ENCODE measurements at places on chromosomes 7 and 10. TPM values are rescaled to one million over a fixed set of nuclear protein-coding genes. Genes with fewer than 3 reads are reported as not detected.

DNA sequence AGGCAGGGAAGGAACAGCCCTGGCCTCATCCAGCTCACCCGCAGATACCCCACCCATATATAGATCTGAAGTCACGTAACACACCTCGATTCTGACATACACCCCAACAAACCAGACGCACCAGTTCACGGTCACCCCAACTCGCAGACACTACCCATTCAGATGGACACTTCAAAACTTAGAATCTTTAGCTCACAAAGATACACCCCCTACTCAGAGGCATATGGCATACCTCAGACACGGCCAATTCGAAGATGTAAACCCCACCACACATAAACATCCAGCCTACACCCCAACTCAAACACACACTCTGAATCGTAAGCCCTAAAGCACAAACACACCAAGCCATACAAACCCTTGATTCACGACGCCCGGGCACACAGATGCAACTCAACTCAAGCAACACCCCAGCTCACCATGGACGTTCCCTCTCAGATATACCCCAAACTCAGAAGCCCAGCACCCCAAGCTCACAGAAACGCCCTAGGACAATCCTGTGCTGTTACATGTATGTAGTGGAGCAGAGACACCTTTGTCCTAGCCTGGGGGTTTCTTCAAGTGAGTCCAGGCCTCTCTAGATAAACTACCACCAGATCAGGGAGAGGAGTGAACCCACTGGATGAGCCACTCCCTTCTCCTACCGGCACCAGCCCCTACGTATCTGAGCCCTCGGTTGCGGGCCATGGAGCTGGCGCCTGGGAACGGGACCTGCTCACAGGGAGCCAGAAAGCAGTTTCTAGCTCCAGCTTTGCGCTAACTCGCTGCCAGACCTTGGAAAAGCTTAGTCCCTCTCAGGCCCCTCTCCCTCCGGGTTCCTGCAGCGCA, 8.8 kb downstream of the PSD start:
- DNase-seq, result no peak

GRCh38 chr7:35252612-35253459, 1.1 kb downstream of the TBX20 start:
- DNase-seq, result no peak

- DNase-seq, result no peak
Measured at GRCh38 chr10:73853196-73853595, 21.2 kb downstream of the CAMK2G start.

- DNase-seq, result no peak
Measured at GRCh38 chr7:158917818-158918217, 61.5 kb downstream of the DYNC2I1 start.

- DNase-seq, result peak; percentile 59
Measured at GRCh38 chr7:116671681-116672595, at the start of gene MET. TSS of gene MET (plus strand) at chr7:116672196. CDS start at chr7:116699085, 26,889 bp downstream.

Gene STEAP1B
- not detected for total RNA-seq

Gene AMPH
- not detected for total RNA-seq
